ENCODE measurements at places on chromosomes 1 and 21.
A peak's percentile ranks its signal among the peaks of the same experiment; 100 is the strongest.

DNA sequence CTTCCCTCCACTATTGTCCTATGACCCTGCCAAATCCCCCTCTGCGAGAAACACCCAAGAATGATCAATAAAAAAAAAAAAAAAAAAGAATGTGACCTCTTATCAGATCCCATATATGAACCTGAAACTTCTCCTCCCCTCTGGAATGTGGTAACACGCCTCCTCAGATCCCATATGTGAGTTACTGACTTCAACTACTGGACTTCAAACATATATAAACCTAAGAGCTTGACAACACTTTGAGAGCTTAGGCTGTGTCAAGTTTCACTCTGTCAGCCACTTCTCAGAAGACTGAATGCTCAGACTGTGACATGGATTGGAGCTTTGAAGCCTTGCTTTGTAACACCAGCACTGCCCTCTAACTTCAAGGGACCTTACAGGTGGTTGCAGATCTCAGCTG is 148.4 kb downstream of the COP1 start:
- no peak for DNase-seq

- DNase-seq = peak; percentile 25
These were observed 15.2 kb downstream of the GPR161 start for GRCh38 chr1:168121401-168122011.

DNA sequence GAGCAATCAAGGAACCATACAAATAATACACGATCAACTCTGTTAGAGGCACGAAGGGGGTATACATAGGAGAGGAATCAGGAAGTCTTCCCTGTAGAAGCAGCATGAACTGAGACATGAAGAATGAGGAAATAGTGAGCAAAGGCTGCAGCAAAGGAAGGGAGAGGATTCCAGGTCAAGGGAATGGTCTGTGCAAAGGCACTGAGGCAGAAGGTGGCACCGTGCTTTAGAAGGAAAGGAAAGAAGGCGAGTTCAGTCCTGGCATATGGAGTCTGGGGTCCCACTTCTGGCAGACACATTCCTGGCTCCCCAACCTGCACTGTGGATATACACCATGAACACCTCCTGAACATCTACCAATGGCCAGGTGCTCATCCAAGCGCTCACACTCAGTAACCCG is 56.1 kb downstream of the GLIS1 start:
- DNase-seq = no peak

DNA sequence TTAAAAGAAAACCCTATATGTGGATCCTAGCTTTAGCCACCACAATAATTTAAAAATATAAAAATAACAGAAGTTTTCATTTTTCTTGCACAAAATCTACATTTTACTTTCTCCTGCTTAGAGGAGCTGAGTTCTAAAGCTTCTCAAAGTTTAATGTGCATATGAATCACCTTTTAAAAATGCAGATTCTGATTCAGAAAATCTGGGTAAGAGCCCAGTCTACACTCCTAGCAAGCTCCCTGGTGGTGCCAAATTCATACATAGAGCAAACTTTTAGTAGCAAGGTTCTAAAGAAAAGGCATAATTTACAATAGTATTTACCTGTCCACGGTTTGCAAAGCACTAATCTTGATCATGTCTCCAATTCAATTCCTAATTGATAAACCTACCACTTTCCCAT is 19.3 kb downstream of the RSBN1 start:
- no peak for DNase-seq

DNA sequence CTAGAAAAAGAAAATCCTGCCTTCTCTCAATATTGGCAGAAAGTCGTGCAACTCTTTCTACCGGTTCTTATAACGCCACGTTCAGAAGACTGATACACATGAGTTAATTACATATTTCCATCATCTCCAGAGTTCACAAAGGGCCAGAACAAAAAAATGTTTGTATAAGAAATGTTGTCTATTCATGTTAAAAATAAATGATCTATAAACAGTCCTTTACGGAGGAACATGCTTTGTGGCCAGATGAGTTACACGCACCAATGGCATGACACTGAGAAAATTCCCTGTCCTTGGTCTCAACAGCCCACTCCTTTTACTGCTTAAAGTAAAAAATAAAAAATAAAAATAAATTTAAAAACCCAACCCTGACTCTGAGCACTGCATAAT is 29.5 kb downstream of the C2CD2 start:
- no peak for DNase-seq

GRCh38 chr1:42806593-42806992 is 10.3 kb upstream of the ERMAP start:
- DNase-seq = no peak

DNA sequence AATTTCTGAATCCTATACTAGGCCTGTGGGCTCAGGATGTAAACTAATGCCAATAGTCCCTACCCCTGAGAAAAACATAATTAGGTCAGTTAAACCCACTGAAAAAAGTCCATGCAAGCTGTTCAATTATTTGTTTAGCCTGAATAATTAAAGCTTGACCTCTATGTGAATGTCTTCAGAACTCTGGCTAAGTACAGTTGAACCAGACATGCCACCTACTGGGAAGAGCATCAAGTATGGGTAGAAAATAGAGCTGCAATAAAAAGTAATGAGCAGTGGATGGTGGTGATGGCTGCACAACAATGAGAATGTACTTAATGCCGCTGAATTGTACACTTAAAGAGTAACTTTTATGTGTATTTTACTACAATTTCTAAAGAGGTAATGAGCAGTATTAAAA is 23.6 kb upstream of the SLC19A2 start:
- DNase-seq = no peak

GRCh38 chr1:9260059-9260766 is 25.6 kb downstream of the H6PD start:
- DNase-seq = no peak

GRCh38 chr1:86706018-86706635 is 1.8 kb downstream of the SH3GLB1 start:
- DNase-seq = no peak

DNA sequence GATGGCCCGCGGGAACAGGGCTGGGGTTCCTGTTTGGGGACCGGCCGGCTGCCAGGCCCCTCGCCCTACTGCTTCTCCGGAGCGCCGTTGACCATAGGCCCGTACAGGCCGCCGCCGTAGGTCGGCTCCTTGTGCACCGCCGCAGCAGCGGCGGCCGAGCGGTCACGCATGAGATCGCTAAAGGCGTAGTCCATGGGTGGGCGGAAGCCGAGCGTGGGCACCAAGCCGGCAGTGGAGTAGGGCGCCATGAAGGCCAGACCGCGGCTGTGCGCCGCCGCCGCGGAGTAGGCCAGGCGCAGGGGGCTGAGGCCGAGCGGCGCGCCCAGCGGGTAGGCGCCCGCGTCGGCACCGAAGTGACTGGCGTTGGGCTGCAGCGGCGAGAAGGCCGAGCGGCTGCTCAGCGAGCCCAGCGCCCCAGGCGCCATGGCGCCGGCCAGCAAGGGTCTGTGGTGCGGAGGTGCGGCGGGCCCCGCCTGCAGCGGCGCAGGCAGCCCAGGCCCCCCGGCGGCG is 4.6 kb downstream of the DMRTA2 start:
- no peak for DNase-seq

GRCh38 chr1:162365284-162366020 is 11.2 kb downstream of the SPATA46 start:
- no peak for DNase-seq

GRCh38 chr1:222911866-222912265 is 97.0 kb downstream of the DISP1 start:
- no peak for DNase-seq

DNA sequence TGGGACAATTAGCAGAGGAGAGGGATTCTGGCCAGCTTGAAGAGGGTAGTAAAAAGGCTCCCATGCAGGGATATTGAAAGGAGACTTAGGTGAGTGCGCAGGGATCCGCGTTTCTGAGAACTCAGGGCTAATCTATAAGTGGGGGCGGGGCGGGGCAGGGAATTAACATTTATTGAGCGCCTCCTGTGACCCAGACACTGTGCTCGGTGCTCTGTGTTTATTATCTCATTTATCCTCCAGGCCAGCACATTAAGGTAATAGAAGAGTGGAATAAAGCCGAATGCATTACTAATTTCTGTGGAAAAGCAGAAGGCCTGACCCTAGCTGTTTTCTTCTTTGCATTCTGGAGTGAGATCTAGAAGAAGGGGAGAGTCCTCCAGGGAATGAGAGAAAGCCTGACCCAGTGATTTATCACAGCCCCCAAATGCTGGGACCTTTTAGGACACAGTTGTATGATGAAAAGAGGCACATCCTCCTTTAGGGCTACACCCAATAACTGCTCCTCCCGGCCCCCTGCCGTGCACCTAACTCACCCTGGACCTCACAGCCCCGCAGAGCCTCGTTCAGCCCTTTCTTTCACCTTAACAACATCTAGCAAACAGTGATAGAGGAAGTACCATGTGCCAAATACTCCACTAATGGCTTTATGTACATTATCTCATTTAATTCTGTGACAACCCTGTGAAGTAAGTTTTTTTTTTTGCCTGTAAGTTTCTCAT is 317.6 kb downstream of the PBX1 start:
- DNase-seq = no peak

DNA sequence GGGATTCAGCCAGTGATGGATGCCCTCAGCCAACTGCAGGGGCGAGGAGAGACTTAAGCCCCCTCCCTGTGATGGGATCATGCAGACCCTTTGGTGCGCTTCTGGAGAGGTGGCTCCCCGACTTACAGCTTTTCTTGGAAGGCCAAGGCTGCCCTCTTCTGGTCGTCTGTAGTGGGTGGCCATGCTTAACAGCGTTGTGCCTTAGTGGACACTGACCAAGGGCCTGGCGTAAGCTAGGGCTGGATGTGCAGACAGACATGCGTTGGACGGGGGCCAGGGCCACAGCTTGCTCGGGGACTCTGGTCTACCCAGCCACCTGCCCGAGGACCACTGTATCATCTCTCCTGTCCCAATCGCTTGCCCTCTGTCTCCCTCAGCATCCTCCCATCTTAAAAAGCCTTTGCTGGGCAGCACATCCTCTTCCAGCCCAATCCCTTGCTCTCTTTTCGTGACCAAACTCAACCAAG is 5.5 kb downstream of the AZIN2 start:
- peak; percentile 66 for DNase-seq

DNA sequence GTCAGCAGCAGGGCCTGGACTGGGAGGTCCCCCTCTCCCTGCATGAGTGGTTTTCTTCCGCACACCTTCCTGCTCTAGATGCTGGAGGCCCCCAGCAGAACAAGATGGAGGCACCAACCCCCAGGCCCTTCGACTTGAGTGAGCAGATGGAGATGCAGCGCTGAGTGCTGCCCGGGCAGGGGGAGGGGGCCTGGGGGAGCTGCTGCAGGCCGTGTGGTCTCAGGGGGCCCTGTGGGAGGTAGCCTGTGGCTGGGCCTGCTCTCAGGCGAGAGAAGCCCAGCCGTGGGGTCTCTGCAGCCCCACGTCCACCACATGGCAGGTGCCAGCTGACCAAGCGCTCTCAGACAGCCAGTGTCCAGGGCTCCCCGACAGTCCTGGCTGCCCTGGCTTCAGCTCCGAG is 1.2 kb upstream of the FAAP20 start:
- DNase-seq = no peak

DNA sequence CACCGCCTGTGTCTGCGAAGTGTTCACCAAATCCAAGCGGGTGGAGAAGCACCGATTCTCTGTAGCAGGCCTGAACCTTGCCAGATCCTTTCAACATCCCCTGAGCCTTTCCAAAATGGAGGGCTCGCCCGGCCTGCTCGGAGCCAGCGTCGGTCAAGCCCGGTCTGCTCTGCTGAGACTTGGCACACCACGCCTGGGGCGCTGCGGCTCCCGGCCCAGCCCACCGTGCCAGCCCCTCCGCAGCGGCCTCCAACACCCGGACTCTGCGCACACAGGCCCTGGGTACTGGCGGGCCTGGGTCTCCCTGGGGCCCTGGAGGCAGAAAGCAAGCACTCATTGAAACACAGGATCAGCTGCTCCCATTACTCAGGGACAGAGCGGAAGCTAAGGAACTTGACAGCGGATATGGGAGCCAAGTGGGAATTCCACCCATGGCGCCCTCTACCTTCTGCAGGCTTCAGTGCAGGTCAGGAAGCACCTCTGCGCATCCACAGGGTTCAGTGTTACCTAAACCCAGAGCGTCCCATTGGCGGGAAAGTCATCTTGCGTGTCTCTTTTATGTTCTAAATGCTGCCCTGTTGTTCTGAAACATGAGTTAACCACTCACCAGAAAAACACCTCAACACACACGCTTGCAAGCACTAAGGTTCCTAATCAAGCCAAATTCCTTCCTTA is 159.9 kb downstream of the ZBTB18 start:
- no peak for DNase-seq

- DNase-seq = no peak
These were observed 29.1 kb upstream of the CAPZB start for GRCh38 chr1:19514391-19514831.

DNA sequence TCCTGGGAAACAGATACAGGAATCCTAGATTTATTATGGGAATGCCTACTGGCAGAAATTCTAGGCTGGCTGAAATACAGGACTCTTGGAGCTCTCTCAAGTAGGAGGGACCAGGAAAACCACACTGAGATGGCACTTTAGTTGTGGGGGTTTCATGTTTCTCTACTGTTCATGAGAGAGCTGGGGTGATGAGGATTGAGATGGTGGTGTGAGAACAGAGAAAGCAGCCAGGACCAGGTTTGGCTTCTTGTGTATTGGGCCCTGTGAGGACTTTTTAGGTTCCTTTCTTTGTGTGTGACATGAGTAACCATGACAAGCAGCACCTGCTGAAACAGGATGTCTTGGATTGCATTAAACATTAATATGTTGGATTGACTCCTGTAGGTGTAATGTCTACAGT is 4.9 kb downstream of the ARID1A start:
- no peak for DNase-seq

- no peak for DNase-seq
These were observed 3.7 kb downstream of the ELF3 start for GRCh38 chr1:202014060-202014459.

GRCh38 chr21:41678924-41679318 is 87.9 kb downstream of the RIPK4 start:
- DNase-seq = no peak

DNA sequence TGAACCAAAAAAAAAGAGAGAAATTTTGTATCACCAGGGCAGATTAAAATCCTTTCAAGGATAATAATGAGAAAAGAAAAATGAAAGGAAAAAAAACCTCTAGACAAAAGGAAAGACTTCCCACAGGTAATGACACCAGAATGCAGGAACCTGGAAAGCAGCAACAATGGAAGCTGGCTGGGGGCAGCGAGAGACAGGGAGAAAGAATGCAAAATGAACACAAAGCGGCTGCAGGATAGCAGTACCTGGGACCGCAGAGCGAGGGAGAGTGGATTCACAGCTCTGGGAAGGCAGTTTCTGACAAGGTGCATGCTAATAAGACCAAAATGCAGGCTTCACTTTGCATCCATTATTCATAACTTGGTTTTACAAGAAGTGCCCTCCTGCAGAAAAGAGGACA is 349.0 kb downstream of the SIPA1L2 start:
- no peak for DNase-seq

- no peak for DNase-seq
These were observed 98.7 kb upstream of the PDC start for GRCh38 chr1:186559601-186560116.

Measured in hypothalamus (tissue), 51 donors.